ENCODE measurements at places on chromosomes 12 and 14.

DNA sequence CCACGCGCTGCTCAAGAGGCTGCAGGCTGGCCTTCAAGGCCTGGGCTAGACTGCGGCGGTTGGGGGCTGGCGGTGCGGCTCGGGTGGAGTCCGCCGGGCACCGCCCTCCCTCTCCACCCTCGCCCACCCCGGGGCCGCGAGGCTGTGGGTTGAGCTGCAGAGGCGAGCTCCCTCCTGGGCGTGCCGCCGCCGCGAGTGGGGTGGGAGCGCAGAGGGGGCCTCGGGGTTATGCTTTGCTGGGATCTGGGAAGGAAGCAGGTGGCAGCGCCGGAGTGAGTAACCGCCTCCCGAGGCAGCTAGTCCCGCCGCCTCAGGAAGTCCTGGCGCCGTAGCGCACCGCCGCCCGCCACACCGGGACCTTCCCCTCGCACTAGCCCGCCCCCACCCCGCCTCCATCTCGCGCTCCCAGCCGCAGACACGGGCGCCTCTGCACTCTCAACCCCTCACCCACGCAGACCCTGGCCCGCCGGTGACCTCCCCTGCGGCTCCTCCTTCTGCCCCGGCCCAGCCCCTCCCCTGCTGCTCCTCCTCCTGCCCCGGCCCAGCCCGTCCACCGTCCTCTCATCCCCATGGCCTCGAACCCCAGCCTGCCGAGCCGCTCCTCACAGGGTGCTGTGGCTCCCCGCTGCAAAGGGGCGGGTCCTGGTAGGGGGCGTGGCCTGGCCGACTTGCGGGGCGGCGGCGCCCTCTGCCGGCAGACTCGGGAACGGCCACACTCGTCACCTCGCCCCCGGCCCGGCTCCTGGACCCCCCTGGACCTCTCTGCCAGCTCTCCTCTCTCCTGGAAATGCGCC is 16.6 kb downstream of the TAMALIN start:
- peak; percentile 88 for DNase-seq

DNA sequence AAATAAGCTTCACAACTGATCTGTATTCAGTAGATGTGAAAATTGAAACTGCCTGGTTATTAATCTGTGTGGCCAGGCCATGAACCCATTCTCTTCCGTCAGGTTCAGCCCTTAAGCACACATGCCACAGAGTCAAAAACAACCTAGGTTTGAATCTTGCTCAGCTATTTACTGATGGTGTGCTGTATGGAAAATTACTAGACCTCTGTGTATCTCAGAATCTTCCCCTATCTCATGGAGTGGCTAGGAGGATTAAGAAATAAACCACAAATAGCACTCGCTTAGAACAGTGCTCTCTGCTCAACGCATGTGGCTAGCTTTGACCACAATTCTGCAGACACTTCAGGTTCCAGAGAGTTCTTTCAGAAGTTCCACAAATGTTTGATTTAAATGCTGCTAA is 240.7 kb upstream of the PLEKHG7 start:
- peak; percentile 19 for DNase-seq

DNA sequence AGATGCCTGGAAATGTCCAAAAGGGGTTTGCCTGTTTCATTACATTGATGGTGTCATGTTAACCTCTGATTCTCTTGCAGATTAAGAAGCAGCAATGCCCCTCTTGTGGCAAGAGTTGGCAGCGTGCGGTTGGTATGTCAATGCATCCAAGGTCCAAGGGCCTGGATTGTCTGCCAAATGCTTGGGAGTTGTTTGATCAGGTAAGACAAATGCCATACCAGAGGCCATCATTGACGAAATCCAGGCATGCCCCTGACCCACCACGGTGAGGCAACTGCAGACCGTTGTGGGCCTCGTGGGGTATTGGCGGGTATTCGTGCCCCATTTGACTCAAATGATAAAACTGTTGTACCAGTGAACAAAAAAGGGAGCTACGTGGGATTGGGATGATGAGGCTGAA is 11.4 kb upstream of the RNASE12 start:
- no peak for DNase-seq

GRCh38 chr12:6917491-6918231 is 3.3 kb downstream of the ENO2 start:
- DNase-seq: no peak

- no peak for DNase-seq
Measured at GRCh38 chr12:5403411-5403810, 28.5 kb upstream of the NTF3 start.

GRCh38 chr12:53333845-53334244 is 2.3 kb downstream of the SP7 start:
- DNase-seq: no peak

- no peak for DNase-seq
Measured at GRCh38 chr12:117926391-117926899, 42.3 kb downstream of the KSR2 start.

DNA sequence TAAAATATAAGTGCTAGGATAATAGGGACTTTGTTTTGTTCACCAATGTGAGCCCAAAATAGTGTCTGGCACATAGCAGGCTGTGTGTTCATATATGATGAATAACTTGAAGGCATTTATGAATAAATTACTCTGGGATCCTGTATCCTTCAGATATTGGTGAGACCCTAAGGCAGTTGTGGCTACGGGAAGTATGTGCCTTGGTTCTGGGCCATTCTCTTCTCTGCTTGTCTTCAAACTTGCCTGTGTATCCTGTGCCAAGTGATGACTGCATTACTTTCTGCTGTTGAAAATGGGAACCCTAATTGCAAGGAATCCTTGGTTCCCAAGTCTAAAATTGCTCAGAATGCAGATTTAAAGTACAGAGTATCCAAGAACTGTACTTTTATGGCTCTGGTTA is 67.6 kb upstream of the KTN1 start:
- no peak for DNase-seq

- DNase-seq: no peak
Measured at GRCh38 chr12:132432721-132433577, 57.0 kb upstream of the FBRSL1 start.

GRCh38 chr14:23099212-23099861 is 4.0 kb downstream of the C14orf119 start:
- no peak for DNase-seq

DNA sequence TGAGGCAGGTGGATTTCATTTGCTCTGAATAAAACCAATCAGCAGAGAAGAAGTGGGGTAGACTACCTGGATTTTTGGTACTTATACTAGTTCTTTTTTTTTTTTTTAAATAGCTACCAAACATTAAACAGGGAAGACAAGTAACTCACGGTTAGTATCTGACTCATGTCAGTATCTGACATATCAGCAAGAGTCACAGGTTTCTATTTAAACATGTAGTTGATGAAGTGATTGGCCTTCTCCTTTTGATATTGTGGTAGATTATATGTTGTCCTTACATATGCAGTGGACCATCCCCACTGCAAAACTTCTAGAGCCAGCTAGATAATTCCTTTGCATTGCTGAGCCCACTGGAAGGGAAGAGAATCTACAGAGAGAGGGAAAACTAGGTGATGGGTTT is 208.0 kb downstream of the ANO6 start:
- DNase-seq: no peak

GRCh38 chr14:32370714-32371113 is 41.6 kb downstream of the AKAP6 start:
- DNase-seq: no peak

- no peak for DNase-seq
Measured at GRCh38 chr14:59245809-59246295, 57.4 kb downstream of the DAAM1 start.

DNA sequence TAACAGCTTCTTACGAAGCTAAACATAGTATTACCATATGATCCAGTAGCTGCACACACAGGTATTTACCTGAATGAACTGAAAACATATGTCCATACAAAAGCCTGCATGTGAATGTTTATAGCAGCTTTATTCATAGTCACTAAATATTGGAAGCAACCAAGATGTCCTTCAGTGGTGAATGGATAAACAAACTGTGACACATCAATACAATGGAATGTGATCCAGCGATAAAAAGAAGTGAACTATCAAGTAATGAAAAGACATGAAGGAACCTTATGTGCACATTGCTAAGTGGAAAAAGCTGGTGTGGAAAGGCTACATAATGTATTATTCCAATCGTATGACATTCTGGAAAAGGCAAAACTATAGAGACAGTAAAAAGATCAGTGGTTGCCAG is 38.1 kb upstream of the JDP2 start:
- DNase-seq: no peak

DNA sequence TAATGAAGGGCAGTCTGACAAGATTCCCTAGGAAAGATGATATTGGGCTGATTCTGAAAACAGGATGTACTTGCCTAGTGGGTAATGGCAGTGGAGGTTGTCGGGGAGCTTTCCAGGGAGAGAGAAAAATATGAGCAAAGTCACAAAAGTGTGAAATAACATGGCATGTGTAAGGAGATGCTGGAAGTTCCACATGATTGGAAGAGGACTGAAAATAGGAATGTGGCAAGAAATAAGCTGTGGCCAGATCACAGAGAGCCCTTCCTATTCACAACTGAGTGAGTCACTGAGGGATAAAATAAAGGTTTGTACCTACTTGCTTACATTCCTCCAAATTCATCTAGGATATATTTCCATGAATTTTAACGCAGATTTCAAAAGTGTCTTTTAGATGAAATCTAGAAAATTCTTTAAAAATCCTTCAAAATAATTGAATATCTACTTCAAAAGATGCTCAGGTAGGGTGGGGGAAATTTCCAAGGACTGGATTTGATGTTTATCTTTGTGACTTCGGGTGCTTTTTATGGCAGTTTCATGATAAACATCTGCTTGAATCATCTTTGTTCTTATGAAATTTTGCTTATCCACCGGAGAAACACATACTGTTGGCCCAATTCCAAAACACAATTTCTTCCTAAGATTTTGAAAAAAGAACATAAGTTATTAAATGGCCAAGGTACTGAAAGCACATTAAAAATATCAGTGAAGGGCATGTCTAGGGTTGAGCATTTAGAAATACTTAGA is 36.3 kb upstream of the SLC2A13 start:
- DNase-seq: no peak

GRCh38 chr14:35295845-35296161 is 3.6 kb downstream of the PSMA6 start:
- DNase-seq: no peak

- DNase-seq: no peak
Measured at GRCh38 chr12:2382370-2383155, 329.8 kb downstream of the CACNA1C start.

- no peak for DNase-seq
Measured at GRCh38 chr14:99791476-99792209, 1.6 kb upstream of the EML1 start.

- no peak for DNase-seq
Measured at GRCh38 chr14:101927859-101928258, 36.5 kb upstream of the DYNC1H1 start.

GRCh38 chr12:57000393-57000792 is 6.0 kb downstream of the ZBTB39 start:
- DNase-seq: no peak

GRCh38 chr14:104590240-104590965 is 10.8 kb downstream of the C14orf180 start:
- no peak for DNase-seq

GRCh38 chr12:43309959-43310358 is 242.0 kb downstream of the ADAMTS20 start:
- DNase-seq: no peak

DNA sequence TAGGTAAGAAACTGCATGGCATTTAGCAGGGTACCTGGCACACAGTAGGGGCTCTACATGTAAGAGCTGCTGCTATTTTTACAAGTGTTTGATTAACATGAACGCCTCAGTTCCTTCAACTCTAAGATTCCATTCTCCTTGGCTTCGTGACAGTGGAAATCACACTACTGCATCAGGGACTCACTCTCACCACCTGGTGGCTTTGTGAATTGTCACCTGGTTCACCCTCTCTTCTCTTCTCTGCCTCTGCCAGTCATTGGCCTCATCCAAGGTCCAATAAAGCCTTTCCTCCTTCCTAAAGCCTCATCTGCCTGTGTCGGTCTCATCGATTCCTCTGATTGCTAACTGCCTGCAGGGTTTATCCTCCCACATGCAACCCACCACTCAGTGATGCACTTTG is 476.4 kb downstream of the VRK1 start:
- peak; percentile 13 for DNase-seq

DNA sequence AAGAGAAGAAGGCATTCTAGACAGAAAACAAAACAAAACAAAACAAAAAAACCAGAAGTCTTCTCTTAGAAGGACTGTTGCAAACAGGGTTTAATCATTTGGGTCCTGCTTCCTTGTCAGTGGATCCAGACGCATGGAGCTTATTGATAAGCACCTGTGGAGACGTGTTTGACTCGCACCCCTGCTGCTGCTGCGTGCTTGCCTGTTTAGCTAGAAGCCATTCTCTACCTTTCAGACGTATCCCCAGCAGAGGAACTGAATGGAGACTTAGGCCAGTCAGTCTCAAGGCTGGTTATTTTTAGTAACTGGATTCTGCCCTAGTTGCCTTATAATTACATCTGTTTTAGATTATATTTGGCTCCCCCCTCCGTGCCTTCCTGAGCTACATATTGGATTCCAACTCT is 186.1 kb upstream of the EEA1 start:
- no peak for DNase-seq

GRCh38 chr12:119661882-119662281 is 6.1 kb upstream of the PRKAB1 start:
- DNase-seq: no peak

DNA sequence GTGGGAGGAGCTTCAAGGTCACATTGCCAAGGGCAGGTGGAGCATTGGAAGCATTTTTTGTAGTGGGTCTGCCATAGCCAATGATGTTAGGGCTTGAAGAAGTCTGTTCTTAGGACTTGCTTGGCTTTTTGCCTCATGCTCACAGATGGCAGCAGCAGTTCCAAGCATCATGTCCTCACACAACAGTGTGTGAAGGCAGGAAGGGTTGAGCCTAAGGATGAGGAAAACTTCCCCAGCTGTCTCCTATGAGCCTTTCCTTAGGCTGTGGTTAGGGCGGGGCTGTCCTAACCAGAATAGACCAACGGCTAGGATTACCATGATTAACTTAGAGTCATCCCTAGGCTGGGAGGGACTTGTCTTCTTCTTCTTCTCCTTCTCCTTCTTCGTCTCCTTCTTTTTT is 76.2 kb upstream of the KCNA1 start:
- DNase-seq: no peak

GRCh38 chr14:51500776-51501175 is 150.9 kb upstream of the FRMD6 start:
- DNase-seq: no peak

DNA sequence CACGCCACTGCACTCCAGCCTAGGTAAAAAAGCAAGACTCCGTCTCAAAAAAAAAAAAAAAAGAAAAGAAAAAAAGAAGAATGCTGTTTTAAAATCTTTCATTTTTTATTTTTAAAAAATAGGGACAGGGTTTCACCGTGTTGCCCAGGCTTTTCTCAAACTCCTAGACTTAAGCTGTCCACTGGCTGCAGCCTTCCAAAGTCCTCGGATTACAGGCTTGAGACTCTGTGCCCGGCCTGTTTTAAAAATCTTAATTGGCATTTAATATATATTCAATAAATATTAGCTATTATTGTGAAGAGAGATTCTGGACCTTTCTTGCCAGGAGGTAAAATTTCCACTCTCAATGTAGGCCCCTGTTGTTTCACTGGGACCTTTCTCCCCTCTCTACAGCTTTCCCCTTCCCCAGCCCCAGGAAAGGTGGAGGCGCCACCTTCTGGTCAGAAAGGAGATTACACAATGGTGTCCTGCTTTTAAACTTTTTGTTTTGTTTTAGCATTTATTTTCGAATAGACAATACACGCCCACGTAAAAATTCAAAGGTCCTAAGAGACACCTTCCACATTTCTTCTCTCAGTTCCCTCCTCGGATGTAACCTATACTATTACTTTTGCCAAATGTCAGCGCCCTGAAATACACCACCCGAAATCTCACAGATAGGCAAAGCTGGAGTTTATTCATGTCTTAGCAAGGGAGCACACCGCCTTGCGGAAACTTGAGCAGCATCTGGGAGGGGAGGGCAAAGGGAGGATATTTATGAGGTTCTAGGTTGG is 23.8 kb upstream of the PHC1 start:
- peak; percentile 45 for DNase-seq

All from T-helper 2 cell (primary cell).